ENCODE measurements at places on chromosomes 3 and 15.

DNA sequence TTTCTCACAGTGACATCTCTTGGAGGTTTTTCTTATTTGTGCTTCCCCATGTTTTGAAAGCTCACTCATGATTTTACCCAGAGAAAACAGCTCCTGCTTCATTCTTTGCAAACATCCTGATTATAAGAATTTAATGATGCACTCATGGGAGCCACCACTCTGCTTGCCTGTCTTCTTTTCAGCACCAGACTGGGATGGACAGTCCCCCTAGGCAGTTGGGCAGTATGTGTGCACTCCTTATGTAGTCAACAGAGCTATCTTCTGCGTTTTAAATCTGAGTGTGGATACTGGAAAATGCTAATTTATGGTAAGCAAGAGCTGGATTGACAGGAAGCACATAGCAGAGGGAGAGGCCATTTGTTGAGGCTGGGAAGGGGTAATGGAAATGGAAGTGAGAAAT lies 276.1 kb downstream of the AGBL1 start:
- no peak for DNase-seq

DNA sequence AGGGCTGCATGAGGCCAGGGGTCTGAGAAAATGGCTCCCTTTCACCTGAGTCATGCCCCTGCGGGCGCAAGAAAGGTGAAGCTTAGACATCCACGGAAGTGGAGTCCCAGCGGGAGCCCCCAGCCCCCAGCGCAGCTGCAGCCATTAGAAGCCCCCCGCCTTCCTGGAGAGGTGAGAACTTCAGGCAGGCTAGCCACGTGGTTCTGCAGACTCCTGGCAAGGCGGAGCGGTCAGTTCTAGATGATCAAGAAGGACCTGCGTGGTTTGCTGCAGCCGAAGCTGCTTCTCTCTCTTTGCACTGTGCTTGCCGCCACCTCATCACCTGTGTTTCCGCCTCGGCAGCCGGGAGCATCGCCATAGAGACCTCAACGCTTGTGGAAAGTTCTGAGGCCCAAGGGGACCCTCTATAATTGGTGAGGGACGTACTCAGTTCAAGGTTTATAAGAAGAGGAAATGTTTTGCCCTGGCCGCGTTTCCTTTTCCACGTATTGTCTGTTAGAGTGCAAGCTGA lies 15.8 kb upstream of the KCNMB3 start:
- no peak for DNase-seq

DNA sequence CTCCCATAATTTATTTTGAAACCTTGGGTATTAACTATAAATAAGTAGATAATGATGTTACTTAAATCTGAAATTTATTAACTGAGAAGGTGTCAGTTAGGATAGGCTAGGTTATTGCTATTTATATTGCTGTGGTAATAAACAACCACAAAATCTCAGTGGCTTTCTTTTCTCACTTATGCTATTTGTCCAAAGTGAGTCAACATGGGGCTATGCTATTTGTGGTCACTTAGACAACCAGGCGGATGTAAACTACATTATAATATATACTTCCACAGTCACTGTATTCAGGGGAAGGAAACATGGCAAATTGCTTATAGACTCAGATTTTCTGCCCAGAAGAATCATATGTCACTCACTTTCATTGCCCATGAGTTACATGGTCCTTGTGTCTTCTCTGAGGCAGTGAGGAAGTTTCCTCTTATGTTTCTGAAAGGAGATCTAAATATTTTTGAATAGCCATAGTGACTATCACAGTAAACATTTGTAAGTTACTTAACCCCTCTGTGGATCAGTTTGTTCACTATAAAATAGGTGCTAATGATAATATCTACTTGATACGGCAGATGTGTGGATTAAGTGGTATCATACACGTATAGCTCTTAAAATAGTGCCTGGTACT lies 19.8 kb downstream of the HMG20A start:
- no peak for DNase-seq

- no peak for DNase-seq
Measured at GRCh38 chr3:90062631-90063200, 955.3 kb downstream of the EPHA3 start.

DNA sequence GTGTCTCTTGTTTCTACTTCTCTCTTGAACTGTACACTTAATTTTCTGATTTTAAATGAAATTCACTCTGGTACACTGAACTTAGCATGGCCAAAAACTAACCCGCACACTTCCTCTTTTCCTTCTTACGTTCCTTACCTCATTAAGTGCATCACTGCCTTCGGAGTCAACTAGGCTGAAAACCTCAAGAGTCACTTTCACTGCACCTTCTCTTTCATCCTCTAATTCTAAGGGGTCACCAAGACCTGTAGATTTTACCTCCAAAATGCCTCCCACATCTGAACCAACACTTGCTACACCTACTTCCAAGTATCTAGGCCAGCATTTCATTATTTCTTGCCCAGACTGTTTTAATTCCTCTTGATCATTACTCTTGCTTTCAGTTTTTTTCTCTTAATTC lies 6.6 kb downstream of the CBLB start:
- no peak for DNase-seq

GRCh38 chr3:20563251-20563650 lies 377.2 kb upstream of the SGO1 start:
- no peak for DNase-seq

GRCh38 chr3:78670746-78671145 lies 1097.1 kb downstream of the ROBO1 start:
- DNase-seq = no peak

DNA sequence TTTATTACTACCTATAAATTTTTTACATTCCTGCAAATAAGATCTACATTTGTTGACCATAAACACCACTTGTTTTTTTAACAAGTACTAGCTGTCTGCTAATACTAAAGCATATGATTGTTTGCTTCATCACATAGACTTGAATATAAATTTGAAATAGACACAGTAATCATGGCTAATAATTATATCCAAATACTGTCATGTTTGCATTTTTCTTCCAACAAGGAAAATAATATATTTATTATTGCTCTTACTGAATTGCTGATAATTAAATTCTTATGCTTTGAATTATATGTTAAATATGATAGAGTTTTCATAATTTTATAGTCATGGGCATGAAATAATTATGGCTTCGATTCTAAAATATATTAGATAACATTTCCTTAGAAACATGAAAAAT lies 40.5 kb downstream of the HDC start:
- DNase-seq = no peak

DNA sequence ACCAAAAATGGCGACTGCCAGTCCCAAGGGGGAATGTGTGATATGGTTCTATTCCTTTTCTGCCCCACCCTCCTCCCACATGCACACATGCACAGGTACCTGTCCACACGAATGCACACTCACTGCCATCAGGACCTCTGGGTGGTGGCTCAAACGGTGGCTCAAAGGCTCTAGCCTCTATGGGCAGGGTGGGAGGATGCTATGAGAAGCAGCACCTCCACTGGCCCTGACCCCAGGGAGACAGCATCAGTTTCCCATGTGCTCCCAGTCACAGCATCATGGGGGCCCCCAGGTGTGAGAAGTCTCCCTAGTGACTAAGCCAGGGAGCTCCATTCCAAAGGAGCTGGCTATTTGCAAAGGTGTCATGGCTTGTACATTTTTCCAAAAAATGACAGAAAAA lies 15.9 kb downstream of the SEMA3G start:
- no peak for DNase-seq

DNA sequence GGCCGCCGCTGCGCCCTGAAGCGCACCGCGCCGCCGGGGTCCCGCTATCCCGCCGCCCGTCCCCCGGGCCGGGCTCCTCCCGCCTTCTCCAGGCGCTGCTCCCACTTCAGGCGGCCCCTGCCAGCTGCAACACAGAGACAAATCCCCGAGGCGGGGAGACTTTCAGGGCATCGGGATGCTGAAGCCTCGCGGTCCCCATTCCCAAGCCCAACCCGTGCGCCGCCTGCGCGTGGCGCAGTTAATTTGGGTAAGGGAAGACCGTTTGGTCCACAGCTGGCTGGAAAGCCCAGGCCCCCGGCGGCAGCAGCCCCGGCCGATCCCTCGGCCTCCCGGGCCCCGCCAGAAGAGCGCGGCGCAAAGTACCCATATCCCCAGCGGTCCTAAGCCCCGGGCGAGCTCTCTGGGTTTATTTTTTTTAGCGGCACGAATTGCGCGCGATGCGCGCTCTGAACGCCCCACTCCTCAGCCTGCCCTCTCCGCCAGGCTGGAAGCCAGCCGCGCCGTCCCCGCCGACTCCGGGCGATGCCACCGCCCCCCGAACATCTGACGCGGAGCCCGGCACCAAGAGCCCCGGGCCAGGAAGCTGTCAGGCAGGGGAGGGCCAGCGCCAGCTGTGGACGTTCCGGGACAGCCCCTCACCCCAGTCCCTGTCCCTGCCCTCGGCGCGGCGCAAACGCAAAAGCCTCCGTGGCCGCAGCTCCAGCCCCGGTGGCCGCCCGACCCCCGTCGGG lies 517 bp downstream of the FBN1 start:
- DNase-seq = no peak

GRCh38 chr3:12984023-12984823 lies 89.0 kb downstream of the IQSEC1 start:
- DNase-seq = no peak

DNA sequence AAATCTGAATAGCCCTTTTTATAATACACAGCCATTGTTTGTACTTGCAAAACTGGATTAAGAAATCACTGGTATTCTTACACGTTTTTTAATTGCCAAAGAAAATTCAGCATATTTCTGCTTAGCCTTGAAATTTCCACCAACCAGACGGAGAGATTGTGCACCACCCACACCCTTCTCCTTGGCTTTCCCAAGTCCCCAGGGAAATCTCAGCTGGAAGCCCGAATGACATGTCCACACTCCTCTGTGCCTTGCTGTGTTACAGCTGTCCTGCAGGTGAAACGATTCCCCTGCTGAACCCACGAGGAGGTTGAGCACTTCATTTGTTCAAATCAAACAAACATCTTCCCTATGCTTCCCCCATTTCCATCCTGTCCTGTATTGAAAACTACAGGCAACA lies 49.6 kb upstream of the PPARG start:
- DNase-seq = no peak

DNA sequence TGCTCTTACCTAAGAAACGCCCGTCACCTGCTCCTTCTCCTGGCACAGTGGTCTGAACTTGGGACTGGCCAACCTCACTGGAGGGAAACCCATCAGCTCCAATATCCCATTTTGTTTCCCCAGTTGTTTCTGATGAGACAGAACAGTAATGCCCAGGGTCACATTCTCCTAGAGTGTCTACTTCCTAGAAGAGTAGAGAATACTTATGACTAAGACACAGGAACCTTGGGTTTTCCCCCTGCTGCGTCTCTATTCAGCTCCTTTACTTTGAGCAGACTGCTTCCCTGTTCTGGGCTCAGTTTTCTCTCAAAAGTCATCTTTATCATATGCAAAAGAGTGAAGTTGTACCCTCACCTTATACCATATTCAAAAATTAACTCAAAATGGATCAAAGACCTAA lies 79.4 kb downstream of the POLR2M start:
- no peak for DNase-seq

GRCh38 chr3:113873814-113874526 lies 35.4 kb downstream of the GRAMD1C start:
- DNase-seq = no peak

DNA sequence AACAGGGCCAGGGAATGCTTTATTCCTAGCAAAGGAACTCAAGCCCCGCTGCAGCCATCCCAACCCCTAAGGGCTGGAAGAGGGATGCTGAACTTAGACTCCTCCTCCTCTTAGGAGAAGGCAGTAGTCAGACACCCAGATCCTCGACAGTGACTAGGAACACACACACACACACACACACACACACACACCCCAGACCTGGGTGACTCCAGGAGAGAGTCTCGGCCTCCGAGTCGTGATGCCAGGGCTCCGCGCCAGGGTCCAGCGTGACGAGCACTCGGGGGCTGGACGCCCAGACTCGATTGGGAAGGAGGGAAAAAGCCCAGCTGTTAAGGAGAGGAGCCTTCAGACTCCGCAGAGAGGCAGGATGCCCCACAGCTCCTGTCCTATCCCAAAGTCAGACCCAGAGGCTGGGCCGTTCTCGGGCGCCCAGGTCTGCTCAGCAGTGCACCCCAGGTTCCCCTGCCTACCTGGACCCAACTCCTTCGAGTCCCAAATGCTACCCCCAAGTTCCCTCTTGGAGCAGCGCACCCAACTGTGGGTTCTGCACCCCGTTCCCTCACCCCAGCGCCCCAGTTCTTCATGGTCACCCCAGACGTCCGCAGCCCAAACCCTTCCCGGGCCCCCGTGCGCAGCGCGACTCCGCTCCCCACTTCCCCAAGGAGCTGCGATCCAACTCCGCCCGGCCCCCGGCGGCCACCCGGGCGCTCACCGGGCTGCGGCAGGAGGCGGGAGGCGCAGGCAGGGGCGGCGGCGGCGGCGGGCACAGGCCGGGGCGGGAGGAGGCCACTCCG lies 421 bp downstream of the BMF start:
- DNase-seq = no peak

- no peak for DNase-seq
Measured at GRCh38 chr3:14358426-14359211, 43.8 kb upstream of the SLC6A6 start.

DNA sequence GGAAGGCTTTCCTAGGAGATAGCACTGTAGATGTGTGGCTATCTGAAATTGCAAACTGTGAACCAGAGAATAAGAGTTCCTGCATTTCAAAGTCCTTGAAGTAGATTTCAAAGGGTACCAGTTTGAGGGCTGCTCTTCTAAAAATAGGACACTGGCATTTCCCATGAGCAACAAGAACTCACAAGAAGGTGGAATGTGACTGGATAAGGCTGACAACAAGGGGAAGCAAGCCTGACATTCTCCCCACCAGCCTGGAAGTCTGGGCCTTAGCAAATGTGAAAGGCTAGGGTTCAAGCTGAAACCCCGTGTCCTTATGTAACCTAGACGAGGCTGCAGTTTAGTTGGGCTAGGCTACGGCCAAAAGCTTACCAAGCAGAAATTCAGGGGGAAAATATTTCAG lies 18.7 kb upstream of the TJP1 start:
- DNase-seq = no peak

DNA sequence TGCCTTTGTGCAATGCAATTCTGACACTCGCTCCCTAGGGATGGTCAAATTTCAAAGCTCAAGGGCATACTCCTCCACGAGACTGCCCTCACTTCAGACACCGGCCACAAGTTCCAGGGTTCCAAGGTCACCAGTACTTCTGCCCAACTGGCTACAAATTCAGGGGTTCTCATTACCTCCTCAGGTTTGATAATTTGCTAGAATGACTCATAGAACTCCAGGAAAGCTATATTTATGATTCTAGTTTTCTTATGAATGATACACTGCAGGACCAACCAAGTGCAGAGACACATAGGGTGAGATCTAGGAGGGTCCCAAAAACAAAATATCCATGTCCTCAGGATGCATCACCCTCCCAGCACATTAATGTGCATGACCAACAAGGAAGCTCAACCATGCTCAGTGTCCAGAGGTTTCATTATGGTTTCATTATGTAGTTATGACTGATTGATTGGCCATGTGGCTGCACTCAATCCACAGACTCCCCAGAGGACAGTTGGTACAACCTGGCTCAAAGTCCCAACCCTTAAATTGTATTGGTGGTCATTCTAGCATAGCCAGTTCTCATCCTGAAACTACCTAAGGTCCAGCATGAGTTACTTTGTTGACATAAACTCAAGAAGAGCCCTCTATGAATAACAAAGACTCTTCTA lies 170.4 kb upstream of the LRRN1 start:
- DNase-seq = no peak

GRCh38 chr15:79965846-79966630 lies 5.0 kb downstream of the BCL2A1 start:
- no peak for DNase-seq

All from AG04449 (cell line).